Kasumi-1 (cell line): ENCODE measurements at places on chromosomes 16 and 17.

DNA sequence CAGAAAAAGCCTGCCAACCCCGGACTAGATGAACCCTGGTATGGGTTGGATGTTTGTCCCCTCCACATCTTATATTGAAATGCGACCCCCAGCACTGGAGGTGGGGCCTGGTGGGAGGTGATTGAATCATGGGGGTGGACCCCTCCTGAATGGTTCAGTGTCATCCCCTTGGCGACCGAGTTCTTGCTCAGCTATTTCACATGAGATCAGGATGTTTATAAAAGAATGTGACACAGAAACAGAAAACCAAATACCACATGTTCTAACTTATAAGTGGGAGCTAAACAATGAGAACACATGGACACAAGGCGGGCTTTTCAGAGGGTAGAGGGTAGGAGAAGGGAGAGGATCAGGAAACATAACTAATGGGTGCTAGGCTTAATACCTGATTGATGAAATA is 576.0 kb upstream of the HSBP1 start:
- DNase-seq = no peak

- no peak for DNase-seq
Observed at GRCh38 chr16:86307514-86307903, 202.8 kb upstream of the FOXF1 start.

- DNase-seq = no peak
Observed at GRCh38 chr17:51842763-51843162, 315.8 kb downstream of the CA10 start.

DNA sequence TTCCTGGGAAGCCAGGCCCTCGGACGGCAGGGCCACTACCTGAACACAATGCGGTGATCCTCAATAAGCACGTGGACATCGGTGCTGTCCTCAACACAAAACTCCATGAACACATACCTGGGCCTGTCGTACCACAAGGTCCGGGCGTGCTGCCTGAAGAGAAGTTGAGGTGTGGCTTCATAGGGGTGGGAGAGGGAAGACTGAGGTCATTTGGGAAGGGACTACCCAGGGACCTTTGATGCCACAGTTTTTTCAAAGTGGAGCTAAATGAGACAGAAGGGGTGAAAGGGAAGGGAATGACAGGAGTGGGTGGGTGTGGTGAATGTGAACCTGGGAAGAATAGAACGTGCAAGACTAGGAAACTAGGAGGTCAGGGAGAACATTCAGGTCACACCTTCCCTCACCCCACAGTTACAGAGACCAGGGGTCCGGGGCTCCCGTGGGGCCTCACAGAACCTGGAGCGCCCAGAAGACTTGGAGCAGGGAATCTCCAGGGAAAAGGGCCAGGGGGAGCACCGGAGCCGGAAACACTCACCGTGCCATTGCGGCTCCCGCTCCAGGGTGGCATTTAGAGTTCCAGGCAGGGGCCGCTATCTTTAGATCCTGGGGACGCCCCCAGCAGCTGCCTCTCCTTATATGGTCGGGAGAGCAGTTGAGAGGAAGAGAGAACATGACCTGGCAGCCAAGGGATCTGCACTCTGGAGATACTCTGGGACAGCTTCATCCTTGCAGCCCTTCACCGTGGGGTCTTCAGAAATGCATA is at the start of gene PTGES3L:
PTGES3L (minus strand) TSS at position 570 of the 763 bp plus-strand sequence; CDS start at position 543, 27 bp downstream.
- peak; percentile 74 for DNase-seq

GRCh38 chr17:75771334-75772281 is 6.6 kb upstream of the GALK1 start:
- peak; percentile 32 for DNase-seq

- DNase-seq = peak; percentile 14
Observed at GRCh38 chr17:42531455-42532354, 4.3 kb upstream of the NAGLU start.

- DNase-seq = no peak
Observed at GRCh38 chr17:82806645-82807044, 33.2 kb downstream of the ZNF750 start.

DNA sequence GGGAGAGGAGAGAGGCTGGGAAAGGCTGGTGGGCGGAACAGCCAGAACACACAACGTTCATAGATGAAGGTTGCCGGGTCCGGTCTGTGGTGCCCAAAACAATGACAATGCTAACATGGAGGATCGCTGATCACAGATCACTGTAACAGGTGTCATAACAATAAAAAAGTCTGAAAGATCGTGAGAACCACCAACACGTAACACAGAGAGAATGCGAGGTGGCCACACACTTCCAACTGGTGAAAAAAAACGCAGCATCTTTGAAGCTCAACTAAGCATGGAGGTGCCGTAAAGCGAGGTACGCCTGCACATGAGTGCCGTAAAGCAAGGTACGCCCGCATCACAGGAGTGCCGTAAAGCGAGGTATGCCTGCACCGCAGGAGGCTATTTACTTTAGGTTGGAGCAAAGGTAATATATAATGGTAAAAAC is 42.3 kb downstream of the ABR start:
- no peak for DNase-seq

DNA sequence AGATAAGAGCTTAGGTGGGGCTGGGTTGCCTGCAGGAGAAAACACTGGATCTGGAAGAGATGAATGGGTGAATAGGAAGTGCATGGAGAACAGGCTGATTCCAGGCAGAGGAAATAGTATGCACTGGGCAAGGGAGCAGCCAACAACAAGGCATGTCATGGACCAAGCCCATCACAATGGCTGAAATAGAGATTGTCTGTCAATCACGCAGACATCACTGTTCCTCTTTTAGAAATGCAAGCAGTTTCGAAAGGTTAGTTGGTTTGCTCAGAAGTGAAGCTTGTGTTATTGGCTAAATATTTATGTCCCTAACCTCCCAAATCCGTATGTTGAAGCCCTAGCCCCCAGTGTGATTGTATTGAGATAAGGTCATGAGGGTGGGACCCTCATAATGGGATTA is 621.7 kb upstream of the CDH11 start:
- DNase-seq = no peak

DNA sequence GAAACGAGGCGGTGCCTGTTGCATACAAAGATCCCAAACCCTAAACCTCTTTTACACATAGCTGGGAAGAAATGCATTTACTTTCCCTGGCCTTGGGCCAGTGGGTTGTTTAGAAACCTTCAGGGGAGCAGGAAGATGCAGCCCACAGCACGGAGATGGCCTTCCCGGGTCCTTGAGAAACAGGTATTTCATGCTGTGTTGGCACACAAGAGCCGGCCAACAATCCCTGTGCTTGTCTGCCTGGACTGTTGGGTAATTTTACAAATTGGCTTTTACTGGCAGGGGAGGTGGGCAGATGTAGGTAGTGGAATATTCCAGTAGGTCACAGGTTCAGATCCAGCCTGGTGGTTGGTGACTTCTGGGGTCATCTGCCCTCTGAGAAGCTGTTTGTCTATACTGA is 148.0 kb downstream of the FOXL1 start:
- no peak for DNase-seq

DNA sequence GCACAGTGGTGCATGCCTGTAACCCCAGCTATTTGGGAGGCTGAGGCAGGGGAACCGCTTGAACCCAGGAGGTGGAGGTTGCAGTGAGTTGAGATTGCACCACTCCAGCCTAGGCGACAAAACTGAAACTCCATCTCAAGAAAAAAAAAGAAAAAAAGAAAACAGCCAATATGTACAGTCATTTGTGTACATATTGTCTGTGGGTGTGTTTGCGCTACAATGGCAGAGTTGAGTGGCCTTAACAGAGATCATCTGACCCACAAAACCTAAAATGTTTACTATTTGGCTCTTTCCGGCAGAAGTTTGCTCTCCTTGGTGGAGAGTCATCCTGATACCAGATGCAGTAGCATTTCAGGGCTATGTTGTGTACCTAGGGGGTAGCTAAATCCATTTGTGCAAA is 57.9 kb downstream of the ARSG start:
- DNase-seq = no peak

DNA sequence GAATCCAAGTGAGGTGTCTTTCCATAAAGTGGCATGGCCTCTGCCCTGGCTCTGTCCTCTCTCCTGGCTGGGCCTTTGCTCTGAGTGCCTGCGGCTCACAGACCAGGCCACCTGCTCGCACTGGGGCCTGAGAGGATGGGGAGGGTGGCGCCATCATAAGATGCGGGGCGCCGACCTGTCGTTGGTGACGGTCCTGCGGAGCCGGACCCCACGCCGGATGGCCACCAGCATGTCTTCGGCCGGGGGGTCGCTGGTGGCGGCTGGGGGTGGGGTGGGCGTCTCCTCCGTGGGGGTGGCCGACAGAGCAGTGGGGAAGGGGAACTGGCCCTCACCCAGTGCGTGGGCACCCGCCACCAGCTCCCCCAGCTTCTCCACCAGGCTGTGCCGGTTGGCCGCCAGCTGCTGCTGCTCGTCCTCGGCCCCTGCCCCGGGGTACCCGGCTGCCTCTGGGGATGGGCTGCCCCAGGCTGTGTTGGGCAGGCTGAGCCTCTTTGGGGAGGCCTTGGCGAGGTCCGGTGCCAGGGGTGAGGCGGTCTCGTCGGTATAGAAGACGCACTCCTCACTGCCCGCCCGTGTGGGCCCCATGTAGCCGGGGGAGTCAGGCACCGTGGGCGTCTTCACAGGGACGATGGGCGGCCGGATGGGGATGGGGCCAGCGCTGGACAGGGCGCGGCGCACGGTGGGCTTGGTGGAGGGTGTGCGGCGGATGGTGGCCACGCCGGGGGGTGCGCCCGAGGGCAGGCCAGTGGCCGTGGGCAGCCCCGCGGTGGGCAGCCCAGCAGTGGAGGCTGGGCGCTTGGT is 17.4 kb downstream of the IL34 start:
- DNase-seq = no peak

- peak; percentile 12 for DNase-seq
Observed at GRCh38 chr16:84741340-84741830, 41.6 kb downstream of the USP10 start.

- DNase-seq = peak; percentile 65
Observed at GRCh38 chr17:77295241-77295853, 154.6 kb downstream of the SEC14L1 start.
